ENCODE measurements at places on chromosomes 2 and 18. TPM values are rescaled to one million over a fixed set of nuclear protein-coding genes. Genes with fewer than 3 reads are reported as not detected.

The ABCG8 gene
- total RNA-seq: not detected

The CDH20 gene
- total RNA-seq: 1.0 TPM

The MARCHF4 gene
- total RNA-seq: not detected

The NOSTRIN gene
- 16.3 TPM for total RNA-seq

The PARD6G gene
- total RNA-seq: 8.5 TPM

The RGPD3 gene
- 0.50 TPM for total RNA-seq
